Left ventricle myocardium inferior (tissue), 1 donor: ENCODE measurements at places on chromosomes 5 and 9. TPM values are rescaled to one million over a fixed set of nuclear protein-coding genes. Genes with fewer than 3 reads are reported as not detected.

- H3K27ac ChIP-seq = no peak overlapping the region
- no peaks in the 10 kb centered on the region for H3K4me1 ChIP-seq
Measured at GRCh38 chr5:169805937-169806700, 169.0 kb downstream of the DOCK2 start.

DNA sequence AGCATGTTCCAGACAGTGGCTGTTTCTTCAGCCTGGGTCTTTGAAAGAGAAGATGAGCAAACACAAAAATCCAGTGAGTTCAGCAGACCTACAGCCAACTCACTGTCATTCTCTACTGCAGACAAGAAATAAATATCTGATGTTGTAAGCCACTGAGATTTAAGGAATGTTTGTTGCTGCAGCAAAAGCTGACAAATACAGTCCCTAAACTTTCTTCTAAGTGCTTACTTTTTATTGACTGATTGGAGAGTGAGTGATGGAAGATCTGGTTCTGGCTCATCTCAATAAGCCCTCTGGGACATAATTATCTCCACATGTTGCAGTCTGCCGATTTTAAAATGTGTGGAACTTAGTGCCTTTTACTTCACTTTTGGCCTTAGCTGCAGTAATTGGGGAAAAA, 69.9 kb upstream of the LMNB1 start:
- H3K4me3 ChIP-seq = no peak overlapping the region
- H3K36me3 ChIP-seq = no peaks in the 10 kb centered on the region
- no peaks in the 10 kb centered on the region for H3K4me1 ChIP-seq
- no peak overlapping the region for H3K27ac ChIP-seq
- no peak for DNase-seq

The FOXD1 gene
- 0.19 TPM for total RNA-seq

DNA sequence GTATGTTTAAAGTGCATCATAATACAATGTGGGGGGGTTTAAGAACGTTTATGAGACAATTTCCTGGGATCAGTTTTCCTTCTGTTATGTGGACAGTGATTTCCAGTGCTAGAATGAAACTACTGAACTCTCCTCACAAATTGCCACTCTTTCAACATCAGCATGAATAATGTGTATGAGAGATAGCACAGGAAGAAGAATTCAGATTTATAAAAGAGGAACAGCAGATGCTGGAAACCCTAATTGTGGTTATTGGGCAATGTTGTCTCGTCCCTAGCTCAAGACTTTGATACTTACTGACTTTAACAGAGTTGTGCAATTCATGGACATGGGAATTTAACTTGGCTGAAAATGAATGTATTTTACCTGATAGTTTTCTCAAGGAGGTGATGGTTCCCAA, 410.8 kb upstream of the MEF2C start:
- H3K4me3 ChIP-seq = no peak overlapping the region
- H3K36me3 ChIP-seq = no peaks in the 10 kb centered on the region
- H3K4me1 ChIP-seq = no peaks in the 10 kb centered on the region
